Stimulated activated CD4-positive, alpha-beta T cell treated with anti-CD3 and anti-CD28 coated beads, Interleukin-1b, Interleukin-23, amount 100 ng/mL, for 1 hour (primary cell): ENCODE measurements at places on chromosomes 7 and 10.
A peak's percentile ranks its signal among the peaks of the same experiment; 100 is the strongest.

- DNase-seq, result no peak
These were observed 267.7 kb upstream of the SEMA3A start for GRCh38 chr7:84462259-84462658.

- no peak for DNase-seq
These were observed 30.3 kb downstream of the PITRM1 start for GRCh38 chr10:3142146-3142875.

DNA sequence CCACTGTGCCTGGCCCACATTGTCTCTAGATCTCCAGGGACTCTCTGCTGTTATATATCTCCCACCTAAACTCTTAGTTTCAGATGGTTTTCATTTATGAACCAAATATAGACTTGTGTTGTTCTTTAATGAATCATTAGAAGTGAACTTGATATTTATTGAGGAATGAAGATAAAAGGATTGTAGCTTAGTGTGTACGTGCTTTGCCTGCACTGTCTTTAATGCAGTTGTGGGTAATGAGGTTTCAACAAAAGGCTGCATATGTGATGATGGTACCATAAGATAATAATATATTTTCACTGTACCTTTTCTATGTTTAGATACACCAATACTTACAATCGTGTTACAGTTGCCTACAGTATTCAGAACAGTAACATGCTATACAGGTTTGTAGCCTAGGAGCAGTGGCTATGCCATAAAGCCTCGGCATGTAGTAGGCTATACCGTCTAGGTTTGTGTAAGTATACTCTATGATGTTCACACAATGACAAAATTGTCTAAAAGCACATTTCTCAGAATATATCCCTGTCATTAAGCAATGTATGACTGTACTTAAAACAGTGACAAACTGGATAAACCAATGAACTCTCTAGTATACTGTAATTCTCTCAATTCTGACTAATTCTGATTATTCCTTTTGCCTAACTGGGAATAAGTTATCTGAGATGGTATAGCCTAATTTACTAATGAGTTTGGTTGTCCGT lies 25.2 kb downstream of the VCL start:
- DNase-seq, result no peak

- no peak for DNase-seq
These were observed 121.5 kb downstream of the TYW1B start for GRCh38 chr7:72706521-72706920.

GRCh38 chr7:13990319-13990983 lies 985 bp upstream of the ETV1 start:
- no peak for DNase-seq

GRCh38 chr10:107443813-107444212 lies 279.3 kb upstream of the SORCS1 start:
- DNase-seq, result no peak

DNA sequence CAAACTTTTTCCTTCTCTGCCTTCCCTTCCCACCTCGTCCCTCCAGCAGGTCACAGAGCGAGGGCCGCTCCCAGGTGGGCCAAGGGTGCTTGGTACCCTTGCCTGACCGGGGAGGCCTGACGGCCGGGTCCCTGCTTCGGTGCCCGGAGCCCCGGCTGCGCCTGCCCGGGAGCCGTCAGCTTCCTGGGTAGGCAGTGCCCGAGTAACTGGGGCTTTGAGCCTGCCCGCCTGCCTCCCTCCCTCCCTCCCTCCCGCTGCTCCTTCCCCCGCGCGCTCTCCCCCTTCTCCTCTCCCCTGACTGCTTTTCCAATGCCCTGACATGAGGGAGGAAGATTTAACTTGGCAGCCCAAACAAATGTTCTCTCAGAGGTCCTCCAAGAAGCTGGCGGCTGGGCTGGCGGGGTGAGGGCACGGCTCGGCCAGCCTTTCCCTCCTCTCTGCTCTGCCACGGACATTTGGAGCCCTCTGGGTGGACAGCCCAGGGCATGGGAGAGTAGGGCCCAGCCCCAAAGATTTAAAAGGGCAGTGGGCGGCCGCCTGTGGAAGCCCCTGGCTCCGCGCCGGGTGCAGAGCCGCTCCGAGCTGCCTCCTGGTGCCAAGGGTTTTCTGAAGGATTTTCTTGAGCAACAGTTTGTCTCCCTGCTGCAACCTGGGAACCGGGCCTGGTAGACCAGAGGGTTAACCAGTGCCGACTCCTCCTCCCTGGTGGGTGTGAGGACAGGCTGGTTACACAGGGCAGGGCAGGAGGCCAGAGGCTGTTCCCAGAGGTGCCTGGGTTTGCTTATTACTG lies 2.0 kb downstream of the ZMIZ1 start:
- DNase-seq, result no peak

GRCh38 chr7:22250390-22250789 lies 106.6 kb downstream of the RAPGEF5 start:
- no peak for DNase-seq

GRCh38 chr10:125030567-125031197 lies 88.8 kb downstream of the ZRANB1 start:
- no peak for DNase-seq

DNA sequence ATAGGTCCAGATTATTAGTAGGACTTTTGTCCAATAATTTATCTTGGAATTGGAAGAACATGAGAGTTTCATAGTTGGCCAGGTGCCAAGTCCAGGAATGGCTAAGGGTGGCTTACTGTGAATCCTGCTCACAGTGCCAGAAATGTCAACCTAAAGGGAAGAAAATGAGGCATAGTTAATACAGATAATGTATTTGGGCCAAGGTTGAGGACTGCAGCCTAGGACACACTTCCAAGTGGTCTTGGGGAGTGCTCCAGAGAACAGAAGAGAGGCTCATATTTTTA lies 78.2 kb downstream of the MAPK8 start:
- DNase-seq, result no peak

DNA sequence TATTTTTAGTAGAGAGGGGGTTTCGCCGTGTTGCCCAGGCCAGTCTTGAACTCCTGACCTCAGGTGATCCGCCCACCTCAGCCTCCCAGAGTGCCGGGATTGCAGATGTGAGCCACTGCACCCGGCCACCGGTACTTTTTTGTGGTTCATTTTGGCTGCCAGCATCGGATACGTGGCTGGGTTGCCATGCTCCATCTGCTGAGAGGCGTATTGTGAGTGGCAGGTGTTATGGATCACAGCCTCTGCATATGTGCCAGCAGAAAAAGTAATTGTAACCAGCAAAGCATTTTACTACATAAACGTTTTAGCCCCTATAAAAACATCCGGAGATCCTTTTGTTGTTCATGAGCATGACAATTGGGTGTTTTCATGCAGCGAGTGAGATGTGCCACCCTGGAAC lies 7.1 kb downstream of the FOXK1 start:
- no peak for DNase-seq

GRCh38 chr10:60801522-60801921 lies 23.2 kb downstream of the CDK1 start:
- no peak for DNase-seq

GRCh38 chr10:132687181-132687892 lies 98.6 kb downstream of the NKX6-2 start:
- no peak for DNase-seq

- no peak for DNase-seq
These were observed 137.0 kb downstream of the CD36 start for GRCh38 chr7:80775482-80775881.

DNA sequence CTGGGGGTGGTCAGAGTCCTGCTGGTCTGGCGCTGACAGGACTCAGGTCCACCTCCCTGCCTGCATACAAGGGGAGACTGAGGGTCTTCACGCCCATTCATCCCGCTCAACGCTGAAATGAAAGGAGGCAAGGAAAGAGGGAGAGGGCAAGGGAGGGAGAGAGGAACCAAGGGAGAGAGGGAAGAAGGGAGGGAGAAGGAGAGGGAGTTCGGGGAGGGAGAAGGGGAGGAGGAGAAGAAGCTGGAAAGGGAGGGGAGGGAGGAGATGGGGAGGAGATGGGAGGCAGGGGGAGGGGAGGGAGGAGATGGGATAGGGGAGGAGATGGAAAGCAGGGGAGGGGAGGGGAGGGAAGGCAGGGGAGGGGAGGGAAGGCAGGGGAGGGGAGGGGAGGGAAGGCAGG lies 69.4 kb upstream of the INPP5A start:
- no peak for DNase-seq

- DNase-seq, result no peak
These were observed 945 bp downstream of the ADO start for GRCh38 chr10:62805231-62806099.

DNA sequence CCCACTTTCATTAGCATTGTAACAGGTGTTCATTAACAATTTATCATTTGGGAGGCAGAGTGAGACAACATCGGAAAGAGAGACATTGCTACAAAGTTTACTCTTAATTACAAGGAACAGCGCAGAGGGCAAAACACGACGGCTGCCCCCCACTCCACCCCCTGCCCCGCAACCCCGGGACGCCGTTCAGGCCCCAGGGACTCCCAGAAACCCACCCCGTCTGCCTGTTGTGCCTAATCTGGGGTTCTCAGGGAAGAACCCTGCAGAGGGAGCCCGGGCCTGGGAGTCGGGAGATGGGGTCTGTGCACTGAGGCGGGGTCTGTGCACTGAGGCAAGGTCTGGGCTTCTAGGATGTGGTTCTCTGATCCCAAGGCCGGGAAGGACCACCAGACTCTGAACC lies 25.2 kb downstream of the UNCX start:
- no peak for DNase-seq

- no peak for DNase-seq
These were observed 630 bp downstream of the ZNF680 start for GRCh38 chr7:64562256-64562625.

GRCh38 chr10:97713826-97714400 lies 383 bp downstream of the MARVELD1 start:
- peak; percentile 18 for DNase-seq

DNA sequence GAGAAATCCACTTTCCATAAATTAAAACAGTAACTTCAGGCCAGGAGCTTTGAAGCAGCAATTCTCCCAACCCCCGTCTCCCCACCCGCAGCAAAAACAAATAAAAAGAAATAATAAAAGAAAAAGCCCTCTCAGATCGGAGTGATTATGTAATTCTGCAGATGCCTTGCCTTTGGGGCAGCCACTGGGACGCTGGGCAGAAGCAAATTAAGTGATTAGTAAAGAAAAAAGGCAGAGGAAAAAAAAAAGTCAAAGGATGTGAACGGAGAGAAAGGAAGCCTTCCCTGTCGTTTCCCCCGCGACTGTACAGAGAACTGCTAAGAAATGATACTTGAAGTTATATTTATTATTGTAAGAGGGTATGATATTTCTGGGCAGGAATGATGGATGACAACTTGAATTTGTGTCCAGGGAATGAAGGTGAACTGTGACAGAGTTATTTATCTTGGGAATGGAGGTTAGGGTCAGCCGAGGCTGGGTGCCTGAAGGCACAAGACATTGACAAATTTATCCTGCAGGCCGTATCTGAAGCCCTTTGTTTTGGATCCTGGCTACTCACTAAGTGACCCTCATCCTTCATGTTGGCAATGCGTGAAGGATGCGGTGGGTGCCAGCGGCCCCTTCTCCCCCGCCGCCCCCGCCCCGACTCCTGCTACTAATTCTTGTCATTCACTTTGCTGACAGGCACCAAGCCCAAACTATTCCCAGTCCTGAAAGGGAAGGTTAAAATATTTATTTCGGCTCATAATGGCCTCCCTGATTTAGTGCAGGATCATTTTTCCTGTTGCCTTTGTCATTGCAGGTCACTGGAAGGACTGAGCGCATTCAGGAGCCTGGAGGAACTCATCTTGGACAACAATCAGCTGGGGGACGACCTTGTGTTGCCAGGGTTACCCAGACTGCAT lies 604.0 kb downstream of the LRMDA start:
- no peak for DNase-seq

DNA sequence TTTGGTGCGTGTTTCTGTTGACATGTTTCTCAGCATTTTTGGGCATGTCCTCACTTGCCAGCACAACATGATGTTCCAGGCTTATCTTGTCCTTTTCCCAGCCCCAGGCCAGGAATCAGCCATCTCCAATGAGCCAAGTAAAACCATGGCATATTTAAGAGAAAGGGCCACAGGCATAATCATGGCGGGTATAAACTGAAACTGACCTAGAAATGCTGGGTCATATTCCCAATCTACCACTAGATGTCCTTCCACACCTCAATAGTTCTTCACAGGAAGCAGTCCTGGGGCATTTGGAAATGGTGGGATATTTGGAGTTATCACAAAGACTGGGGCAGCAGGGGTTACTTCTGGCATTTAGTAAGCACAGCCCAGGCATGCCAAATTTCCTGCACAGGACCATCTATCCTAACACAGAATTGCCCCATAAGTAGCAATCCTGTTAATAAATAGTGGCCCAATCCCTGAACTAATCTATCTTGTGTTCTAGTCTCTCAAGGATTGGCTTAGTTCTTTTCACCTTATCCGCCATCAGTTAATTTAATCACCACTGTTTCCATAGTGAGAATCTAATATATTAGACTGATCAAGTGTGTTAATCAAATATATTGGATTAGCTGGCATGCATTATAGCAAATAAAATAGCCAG lies 101.6 kb downstream of the NPSR1 start:
- no peak for DNase-seq

- no peak for DNase-seq
These were observed 109.6 kb downstream of the PTPRE start for GRCh38 chr10:128016423-128017060.

- DNase-seq, result no peak
These were observed 535.6 kb downstream of the DNAJB6 start for GRCh38 chr7:157872447-157872846.
